ENCODE measurements at places on chromosomes 1 and 21.

DNA sequence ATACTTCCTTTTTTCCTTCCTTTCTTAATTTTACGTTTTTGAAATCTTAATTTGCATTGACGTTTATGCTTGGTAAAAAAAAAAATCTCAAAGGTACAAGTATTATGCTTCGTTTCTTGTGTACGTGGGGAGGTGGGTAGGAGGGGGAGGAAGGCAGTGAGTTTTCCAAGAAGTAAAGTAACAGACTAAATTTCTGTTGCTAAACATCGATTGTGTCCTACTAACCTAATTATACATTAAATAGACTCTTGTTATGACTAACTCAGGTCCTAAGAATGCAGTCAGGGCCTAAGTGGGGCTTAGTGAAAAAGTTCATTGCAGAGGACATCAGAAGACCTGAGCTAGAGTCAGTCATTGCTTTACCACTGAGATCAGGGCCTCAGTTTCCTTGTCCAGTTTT lies 17.5 kb downstream of the NEK7 start:
- DNase-seq, result no peak

DNA sequence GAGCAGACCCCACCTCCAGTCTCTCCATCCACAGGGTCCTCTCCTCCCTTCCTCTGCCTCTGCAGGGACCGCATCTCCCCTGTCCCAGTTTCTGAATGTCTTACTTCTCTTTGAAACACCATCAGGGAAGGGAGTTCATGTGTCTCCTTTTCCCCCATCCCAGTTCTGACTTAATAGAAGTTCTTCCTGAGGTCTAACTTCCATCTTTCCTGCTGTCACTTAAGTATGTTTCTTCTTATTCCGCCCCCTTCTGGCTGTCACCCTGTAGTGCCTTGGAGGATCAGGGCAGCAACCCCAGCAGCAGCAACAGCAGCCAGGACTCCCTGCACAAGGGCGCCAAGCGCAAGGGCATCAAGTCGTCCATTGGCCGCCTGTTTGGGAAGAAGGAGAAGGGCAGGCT lies 29.3 kb downstream of the MYOG start:
- DNase-seq, result no peak

GRCh38 chr1:20100632-20101355 lies 18.5 kb downstream of the PLA2G2D start:
- DNase-seq, result no peak

- no peak for DNase-seq
These were observed 32.7 kb downstream of the EPHA10 start for GRCh38 chr1:37732111-37732780.

DNA sequence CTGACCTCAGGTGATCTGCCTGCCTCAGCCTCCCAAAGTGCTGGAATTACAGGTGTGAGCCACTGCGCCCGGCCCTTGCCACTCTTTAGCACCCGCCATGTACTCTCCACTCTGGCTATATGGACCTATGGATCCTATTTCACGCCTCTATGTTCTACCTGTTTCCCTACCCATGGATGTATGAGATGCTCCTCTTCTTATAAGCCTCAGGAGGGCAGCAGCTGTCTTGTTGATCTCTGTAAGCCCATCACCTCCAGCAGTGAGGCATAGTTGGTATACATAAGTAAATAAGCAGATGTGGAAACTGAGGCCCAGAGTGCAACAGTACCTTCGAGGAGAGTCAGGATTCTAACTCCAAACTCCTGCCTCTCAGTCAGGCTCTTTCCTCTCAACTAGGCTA lies 24.7 kb upstream of the ARTN start:
- DNase-seq, result no peak

DNA sequence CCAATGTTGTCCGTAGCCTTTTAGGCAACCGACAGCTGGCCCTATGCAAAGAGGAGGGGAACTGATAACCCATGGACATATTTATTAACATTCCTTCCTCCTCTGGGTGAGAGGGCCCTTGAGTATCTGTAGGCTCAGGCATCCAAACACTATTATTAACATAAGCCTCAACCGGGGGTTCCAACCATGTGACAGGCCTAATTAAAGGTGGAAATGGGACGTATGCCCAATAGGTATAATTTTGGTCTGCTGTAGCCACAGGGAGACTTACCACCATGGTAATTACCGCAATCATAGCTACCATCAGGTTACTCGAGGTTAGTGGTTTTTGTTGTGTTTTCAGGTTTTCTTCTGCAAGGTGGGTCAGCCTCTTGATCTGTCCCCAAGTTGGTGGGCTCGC lies 5.3 kb downstream of the DAP3 start:
- DNase-seq, result no peak

DNA sequence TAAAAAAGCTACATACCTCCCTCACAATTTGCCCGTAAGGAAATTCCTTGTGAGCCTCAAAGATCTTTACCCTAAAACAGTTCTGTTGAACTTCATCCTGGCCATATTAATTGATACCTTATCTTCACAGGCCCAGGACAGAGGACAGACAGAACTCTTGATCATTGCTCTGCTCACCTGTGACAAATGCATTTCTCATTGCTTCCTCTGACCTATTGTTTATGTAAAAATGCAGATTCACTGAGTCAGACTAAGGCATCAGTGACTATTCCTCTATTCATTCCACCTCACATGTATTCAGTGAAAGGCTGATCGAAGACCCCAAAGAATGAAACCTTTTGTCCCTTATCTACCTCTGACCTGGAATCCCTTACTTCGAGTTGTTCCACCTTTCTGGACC lies 61.0 kb downstream of the BACH1 start:
- no peak for DNase-seq

DNA sequence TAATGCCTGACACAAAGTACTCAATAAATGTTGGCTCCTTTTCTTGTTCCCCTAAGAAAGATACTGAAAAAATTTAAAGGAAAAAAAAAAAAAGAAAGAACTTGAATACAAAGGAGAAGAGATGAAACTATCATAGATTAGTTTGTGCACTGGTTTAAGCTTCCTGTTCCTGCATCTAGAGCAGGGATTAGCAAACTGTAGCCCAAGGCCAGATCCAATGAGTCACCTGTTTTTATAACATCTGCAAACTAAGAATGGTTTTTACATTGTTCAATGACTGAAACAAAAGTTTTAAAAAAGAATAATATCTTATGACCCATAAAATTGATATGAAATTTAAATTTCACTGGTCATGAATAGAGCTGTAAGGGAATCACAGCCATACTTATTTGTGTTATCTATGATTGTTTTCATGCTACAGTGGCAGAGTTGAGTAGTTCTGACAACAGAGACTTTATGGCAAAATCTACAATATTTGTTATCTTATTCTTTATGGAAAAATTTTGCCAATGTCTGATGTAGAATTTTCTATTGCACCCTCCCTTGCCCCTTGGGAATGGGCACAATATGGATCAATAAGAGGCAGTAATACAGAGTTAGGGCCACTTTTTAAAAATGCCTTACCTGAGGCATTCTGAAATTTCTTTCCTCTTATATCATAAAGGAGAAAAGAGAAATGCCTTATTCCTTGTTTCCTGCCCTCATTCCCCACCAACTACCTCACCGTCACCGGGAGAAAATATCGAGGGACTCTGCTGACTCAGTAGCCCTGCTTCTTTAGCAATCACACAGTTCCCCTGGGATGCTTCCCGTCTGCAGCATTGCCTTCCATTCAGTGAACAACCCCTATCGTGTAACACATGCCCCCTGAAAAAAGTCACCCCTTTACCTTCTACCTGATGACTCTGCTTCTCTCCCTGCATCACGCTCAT lies 50.6 kb downstream of the WDR64 start:
- no peak for DNase-seq

DNA sequence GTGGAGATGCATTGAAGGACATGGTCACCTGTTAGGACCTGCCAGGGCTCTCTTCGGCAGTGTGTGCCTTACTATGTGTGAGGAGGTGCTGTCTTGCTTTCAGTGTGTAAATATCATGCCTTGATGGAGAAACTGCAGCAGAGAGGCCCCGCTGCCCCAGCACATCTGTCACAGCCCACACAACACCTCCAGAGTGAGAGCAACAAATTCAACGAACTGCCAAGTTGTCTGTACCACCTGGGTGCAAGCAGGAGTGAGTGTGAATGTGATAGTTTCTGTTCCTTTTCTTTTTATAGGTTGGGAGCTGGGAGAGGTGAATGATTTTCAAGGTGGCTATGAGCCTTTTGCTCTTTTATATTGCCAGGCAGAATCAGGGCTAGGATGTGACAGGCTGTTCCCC lies 114.6 kb upstream of the KIAA0040 start:
- DNase-seq, result no peak

GRCh38 chr1:32356478-32356877 lies 5.8 kb downstream of the FAM229A start:
- no peak for DNase-seq

GRCh38 chr1:73411479-73411878 lies 786.5 kb downstream of the LRRIQ3 start:
- DNase-seq, result no peak

GRCh38 chr1:50656931-50657330 lies 233.7 kb upstream of the DMRTA2 start:
- DNase-seq, result no peak

DNA sequence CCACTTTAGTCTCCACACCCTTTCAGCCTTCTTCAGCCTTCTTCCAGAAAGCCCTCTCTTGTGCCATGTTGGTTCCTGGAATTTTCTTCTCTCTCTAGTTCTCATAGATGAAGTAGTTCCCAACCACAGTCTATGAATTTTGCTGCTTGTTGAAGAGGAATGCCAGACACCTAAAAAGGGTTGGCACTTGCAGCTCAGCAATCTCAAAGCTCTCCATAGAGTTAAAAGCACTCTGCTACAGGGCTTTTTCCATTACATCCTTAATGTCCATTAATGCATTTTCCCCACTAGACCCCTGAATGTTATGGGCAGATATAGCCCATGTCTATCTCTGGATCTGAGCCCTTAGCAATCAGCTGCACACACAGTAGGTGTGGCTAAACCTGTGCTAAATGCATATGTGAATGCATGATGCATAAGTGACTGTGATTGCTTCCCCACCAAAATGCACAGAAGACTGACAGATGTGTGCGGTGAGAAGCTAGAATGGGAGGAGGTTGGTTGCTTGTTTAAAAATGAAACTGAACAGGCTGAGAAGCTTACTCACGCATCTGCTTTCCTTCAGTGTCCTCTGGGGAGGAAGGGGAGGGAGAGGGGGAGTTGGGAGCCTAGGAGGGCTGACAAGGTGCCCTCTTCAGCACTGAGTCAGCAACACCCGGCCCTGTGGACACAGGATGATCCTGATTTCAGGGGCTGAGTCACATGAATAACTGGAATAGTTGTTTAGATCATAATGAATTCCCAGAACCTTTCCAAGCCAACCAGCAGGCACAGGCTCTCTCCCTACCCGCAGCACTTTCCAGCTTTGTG lies 146.1 kb upstream of the FGGY start:
- no peak for DNase-seq

DNA sequence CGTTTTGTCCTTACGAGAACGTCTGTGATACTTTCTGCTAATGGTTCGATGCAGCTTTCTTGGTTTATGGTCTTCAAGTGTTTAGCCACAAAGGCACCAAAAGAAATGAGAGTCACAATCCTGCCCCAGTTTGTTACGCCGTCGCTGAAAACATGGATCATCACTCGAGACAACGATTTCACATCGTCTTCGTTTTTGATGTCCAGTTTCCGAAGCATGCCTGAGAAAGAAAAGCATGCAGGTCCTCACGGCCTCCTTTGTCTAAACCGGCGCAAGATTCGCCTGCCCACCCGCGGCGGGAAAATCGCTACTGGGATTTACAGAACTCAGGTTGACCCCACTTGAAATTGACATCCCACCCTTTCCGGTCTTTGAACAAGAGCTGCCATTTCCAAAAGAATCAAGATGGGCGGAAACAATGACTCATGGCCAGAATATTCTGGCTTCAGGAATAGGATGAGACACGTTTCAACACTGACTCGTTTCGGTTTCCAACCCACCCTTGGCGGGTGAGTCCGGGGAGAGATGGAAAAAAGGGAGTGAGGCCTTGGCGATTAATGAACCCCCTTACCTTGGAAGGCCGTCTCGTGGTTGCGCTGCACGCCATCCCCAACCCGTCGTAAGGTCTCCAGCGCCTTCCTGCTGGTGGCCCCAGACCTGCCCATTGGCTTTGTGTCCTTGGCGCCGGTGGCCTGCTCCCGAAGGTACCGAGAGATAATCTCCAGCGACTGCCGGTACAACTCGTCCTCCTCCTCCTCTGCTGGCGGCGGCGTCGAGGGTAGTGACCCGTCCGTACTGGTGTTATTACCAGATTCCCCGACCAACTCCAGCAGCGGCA lies 919 bp downstream of the MCL1 start:
- no peak for DNase-seq

DNA sequence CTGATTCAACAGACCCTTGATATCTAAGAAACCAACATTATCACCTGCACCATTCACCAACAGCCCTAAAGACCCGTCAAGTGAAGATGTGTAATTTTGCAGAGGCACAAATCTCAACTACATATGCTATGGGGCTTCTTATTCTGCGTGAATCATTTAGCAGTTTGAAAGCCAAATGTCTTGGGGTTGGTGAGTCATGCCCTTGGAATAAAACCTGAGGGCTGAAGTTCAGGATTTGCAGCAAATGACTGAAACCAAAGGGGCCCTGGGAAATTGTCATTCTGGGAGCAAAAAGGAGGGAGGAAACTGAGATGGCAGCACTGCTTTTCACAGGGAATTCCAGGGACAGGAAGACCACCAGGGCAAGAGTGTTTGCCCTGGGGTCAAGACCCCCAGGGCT lies 79.2 kb upstream of the TNR start:
- DNase-seq, result no peak

DNA sequence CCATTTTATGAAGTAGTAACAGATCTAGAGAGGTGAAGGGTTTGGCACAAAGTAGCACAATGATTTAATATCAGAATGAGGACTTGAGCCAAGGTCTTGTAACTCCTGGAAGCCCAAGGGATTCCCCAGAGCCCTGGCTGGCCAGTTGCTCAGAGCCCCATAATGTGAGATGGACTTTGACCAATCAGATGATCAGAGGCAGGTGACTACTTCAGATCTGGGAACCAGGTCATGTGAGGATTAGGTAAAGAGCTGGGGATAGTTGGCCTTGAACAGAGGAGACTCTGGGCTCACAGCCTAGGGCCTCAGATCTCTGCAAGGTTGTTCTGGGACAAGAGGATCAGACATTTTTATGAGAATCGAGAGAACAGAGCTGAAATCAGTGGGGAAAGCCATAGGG lies 18.9 kb downstream of the SHISAL2A start:
- DNase-seq, result no peak

DNA sequence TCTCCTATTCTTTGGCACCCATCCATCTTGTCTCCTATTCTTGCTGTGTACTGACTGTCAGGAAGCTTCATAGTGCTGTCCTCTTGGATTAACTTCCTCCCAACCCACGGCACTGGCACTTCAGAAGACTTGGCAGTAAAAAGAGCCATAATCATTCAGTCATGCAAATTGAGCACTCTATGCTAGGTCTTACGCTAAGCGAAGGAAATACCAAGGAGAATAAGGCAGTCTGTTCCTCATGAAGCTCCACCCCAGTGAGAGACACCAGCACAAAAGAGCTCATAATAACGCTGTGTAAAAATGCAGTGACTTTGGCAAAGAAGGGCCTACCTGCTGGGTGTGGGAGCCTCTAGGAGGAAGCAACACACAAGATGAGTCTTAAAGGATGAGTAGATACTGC lies 67.1 kb downstream of the GFI1 start:
- DNase-seq, result no peak

GRCh38 chr1:180188091-180188506 lies 33.4 kb downstream of the QSOX1 start:
- DNase-seq, result no peak

Data from stimulated activated CD4-positive, alpha-beta T cell treated with anti-CD3 and anti-CD28 coated beads, Interleukin-1b, Interleukin-23, amount 100 ng/mL, for 1 hour (primary cell).